ENCODE measurements at places on chromosomes 5 and 9.

DNA sequence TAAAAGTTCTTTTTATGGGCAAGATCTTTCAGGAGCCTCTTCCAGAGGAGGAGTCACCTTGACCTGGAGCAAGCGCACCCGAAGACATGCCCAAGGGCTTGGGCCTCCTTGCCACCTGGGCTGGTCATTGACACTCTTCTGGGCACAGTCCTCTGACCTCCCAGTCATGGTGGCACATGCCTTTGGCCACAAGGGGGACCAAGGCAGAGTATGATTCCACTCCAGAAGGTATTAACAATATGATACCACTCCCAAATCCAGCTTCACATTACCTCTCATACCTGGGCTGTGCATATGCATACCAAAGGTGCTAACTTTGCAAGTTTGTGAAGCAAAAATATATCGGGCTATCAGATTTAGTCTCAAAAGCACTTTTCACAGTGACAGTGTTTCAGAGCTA lies 84.6 kb downstream of the MAST4 start:
- no peak for DNase-seq

- DNase-seq = no peak
Measured at GRCh38 chr9:126454795-126455194, 128.2 kb downstream of the MVB12B start.

- DNase-seq = no peak
Measured at GRCh38 chr9:129064499-129064908, 16.4 kb upstream of the DOLPP1 start.

DNA sequence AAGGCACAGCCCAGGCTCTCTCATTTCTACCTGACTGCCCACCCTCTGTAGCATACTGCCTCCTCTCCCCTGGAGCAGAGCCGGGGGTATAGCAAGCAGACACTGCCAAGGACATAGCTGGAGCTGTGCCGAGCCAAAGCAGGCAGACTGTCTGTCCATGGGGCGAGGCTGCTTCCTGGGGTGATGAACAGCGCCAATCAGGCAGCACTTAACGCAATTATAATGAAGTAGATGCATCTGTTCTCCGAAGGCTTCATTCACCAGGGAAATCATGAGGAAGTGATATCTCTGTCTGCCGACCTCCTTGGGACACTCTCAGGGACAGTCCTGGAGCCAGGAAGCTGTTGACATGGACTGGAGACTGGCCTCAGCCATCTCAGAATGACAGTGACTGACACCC lies 230.7 kb downstream of the ASTN2 start:
- no peak for DNase-seq

DNA sequence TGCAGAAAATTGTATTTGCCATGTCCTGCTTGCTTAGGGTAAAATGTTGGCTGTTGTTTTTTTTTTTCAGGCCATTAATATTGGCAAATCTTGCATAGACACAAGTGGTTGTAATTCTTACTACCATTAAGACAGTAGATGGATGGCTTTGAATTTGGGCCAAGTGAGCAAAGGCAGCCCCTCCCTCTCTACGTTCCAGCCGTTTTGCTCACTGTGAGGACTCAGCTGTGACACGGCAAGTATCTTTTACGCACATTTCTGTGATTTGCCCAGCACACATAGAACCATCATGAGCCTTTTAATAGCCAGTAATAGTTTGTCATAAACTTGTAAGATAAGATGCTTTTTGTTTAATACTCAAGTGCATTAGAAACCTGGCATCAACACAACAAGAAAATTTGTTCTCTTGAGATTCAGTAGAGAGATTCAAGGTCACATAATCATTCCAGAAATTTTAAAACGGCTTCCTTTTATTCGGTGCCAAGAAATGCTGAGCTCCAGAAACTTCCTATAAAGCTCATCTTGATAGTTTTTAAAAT lies 205.2 kb upstream of the ADCY2 start:
- no peak for DNase-seq

GRCh38 chr9:130713286-130713960 lies 19.8 kb downstream of the EXOSC2 start:
- no peak for DNase-seq

GRCh38 chr9:479971-480350 lies 265.3 kb downstream of the DOCK8 start:
- no peak for DNase-seq

- no peak for DNase-seq
Measured at GRCh38 chr5:125699860-125700259, 723.3 kb upstream of the GRAMD2B start.

DNA sequence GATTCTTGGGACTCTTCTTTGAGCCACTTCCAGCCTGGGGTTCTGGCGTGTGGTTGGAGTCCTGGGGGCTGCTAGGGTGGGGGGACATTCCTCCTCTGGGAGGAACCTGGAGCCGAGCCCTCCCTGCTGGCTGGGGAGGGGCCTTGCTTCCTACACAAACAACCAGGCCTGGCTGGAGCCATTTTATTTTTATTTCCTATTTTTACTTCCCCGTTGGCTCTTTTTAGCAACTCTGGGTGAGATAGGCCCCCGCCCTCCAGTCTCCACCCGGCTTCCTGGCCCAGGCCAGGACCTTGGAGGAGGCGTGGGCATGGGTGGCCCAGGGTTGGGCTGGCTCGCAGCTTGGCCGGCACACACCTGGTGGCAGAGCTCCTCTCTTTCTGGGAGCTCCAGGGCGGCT lies 15.1 kb downstream of the RXRA start:
- no peak for DNase-seq

GRCh38 chr5:109703829-109704228 lies 14.1 kb downstream of the MAN2A1 start:
- no peak for DNase-seq

DNA sequence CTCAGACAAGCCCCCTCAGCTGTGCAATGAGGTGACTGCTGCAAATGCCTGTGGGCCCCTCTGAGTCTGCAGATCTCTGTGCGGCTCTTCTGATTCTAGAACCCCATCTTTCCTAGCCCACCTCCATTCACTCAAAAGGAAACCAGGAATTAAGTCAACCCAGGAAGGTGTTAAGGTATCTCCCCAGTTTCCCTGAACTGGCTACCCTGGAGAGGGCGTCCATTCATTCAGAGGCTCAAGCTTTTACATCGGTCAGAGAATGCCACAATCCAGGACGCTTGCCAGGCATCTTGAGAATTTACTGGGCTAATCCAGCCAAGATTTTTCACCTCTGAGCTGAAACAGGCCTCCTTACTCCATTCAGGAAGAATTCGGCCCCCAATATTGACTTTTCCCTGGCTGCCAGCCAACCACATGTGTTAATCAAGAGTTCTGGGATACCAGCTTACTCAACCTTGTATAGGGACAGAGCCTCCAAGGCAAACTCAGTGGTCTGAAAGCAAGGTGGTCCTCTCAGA lies 889 bp upstream of the ADAMTS12 start:
- DNase-seq = no peak

DNA sequence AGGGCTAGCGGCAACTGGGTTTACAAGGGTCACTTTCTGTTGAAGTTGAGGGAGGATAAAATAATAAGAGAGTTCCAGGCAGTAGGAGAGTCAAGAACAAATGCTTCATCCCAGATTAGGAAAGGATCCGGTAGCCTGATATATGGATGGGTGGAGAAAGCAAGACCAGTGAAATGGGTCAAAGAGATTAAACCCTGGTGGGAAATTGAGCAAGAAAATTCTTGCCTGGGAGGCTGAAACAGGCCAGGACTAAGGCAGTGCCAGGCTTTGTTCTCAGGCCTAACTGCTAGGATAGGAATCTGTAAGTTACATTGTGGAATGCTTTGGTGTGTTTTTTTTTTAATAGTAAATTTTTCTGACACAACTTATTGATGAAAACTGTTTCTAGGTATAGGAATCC lies 257.4 kb upstream of the RFX3 start:
- DNase-seq = no peak

- no peak for DNase-seq
Measured at GRCh38 chr5:142330444-142330843, 5.6 kb upstream of the SPRY4 start.

DNA sequence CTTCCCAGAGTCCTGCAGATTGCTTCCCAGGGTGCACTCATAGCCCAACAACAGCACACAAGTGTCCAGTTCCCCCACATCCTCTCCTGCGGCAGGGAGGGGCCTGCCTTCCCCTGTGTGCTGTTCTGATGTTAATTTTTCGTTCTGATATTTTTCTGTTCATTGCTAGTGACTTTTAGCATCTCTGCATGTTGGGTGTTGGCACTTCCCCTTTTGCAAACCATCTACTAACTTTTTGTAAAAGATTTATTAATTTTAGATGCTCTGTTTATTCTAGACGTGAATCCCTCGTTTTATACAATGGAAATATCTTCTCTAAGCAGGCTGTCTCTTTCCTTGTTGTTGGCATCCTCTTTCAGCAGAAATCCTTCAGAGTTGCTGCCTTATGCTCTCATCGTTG lies 97.3 kb upstream of the DAP start:
- DNase-seq = no peak

- DNase-seq = no peak
Measured at GRCh38 chr9:116027951-116028350, 125.6 kb upstream of the PAPPA start.

DNA sequence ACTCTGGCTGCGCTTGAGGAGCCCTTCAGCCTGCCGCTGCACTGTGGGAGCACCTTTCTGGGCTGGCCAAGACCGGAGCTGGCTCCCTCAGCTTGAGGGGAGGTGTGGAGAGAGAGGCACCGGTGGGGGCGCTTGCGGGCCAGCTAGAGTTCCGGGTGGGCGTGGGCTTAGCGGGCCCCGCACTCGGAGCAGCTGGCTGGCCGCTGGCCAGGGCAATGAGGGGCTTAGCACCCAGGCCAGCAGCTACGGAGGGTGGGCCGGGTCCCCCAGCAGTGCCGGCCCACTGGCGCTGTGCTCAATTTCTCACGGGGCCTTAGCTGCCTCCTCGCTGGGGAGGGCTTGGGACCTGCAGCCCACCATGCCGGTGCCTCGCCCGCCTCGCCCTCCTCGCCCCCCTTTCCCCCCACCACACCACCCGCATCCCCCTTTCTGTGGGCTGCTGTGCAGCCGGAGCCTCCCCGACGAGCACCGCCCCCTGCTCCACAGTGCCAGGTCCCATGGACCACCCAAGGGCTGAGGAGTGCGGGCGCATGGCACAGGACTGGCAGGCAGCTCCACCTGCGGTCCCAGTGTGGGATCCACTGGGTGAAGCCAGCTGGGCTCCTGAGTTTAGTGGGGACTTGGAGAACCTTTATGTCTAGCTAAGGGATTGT lies 954.5 kb downstream of the DTWD2 start:
- DNase-seq = no peak

DNA sequence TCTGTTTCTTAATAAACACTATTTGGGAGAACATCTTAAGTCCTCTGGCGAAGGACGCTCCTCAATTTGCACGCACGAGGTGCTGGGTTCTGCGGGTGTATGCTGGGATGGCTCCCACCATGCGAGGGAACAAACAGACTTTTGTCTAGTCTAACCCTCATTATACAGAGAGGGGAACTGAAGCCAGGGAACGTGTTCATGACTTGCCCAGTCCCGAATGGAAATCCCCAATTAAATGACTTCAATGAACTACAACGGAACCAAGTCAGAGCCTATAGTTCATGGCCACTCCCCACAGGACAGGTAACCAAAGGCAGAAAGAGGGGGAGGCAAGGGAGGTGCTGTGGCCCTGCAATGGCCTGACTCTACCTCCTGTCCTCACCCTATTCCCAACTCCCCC lies 9.3 kb downstream of the TLE1 start:
- no peak for DNase-seq

DNA sequence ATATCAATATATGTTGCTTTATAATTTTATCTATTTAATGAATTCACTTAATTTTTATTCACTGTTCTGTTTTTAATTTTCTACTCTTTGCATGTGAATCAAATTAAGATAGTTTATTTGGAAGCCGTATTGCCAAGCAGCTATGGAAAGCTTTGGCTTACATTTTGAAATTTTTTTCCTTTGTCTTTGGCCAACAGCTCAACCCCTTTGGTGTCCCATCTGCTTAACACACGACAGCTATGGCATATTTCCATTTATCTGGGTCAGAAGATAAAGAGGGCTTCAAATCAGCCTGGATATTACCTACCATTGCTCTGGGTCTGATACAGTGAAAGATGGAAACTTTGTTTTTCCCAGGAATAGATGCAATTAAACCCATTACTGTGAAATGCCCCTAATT lies 201.0 kb downstream of the WDR70 start:
- no peak for DNase-seq

- no peak for DNase-seq
Measured at GRCh38 chr5:166906991-166907713, 1384.3 kb upstream of the WWC1 start.

DNA sequence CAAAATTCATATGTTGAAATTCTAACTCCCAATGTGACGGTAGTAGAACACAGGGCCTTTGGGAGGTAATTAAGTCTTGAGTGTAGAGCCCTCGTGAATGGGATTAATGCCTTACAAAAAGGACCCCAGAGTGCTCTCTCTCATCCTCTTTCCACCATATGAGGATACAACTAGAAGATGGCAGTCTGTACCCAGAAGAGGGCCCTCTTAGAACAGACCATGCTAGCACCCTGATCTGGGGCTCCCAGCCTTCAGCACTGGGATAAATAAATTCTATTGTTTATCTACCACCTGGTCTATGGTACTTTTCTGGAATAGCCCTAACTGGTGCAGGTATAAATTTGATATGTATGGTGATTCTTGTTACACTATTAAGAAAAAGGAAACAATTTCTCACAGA lies 332.3 kb downstream of the BRINP1 start:
- DNase-seq = no peak

DNA sequence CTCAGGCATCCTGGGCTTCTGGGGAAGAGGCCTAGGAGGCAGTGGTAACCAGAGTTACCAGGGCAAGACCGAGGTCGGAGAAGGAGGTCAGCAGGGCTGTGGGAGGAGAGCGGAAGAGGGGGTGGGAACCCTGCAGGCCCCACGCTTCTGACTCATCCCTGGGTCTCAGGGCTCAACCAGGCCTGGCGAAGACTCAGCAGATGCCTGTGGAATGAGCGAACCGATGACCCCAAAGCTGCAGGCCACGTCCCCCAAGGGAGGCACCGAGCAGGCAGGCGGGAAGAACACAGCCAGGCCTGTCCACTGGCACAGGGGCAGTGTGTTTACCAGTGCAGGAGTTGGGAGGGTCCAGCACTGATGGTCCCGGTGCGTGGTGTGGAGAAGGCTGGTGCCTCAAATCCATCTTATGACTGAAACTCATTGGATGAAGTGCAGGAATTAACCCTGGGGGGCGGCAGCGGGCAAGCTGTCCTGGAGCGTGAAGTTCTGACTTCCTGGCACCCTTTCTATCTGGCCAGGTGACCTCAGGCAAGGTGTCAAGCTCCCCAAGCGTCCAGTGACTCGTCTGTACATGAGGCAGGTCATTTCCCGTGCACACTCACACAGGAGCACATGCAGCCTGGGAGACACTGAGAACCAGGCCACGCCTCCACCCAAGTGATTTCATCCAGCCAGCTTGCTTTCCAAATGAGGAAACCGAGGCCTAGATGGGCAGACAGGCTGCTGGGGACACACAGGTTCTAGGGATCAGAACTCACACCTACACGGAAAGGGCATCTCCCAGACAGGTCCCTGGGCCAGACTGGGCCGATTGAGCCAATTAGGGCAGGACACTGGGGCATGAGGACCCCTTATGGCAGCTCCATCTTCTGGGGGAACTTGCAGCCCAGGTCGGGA lies 69.1 kb downstream of the ADAMTS2 start:
- DNase-seq = no peak

- DNase-seq = no peak
Measured at GRCh38 chr5:147687118-147687517, 95.4 kb downstream of the JAKMIP2 start.

- DNase-seq = no peak
Measured at GRCh38 chr5:121748686-121749085, 103.0 kb upstream of the FTMT start.

- peak; percentile 31 for DNase-seq
Measured at GRCh38 chr5:32538031-32538547, 47.3 kb upstream of the SUB1 start.
